SHP77 (cell line): ENCODE measurements at places on chromosomes 2 and 18.

- no peak for DNase-seq
Measured at GRCh38 chr2:192072261-192072660, 122.5 kb downstream of the TMEFF2 start.

DNA sequence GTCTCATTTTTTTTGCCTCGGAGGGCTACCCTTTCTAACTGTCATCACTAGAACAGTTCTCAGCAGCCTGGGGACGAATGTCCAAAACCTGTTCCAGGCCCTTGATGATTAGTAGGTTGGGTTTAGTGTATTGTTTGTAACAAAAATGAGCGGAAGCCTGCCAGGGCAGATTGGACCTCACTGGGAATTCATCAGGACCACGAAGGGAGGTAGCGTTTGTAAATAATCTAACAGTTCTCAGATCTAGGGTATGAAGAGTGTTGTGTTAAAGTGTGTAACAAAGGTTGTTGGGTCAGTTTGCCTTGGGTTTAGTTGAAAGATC, 799 bp downstream of the CEP68 start:
- DNase-seq, result no peak

DNA sequence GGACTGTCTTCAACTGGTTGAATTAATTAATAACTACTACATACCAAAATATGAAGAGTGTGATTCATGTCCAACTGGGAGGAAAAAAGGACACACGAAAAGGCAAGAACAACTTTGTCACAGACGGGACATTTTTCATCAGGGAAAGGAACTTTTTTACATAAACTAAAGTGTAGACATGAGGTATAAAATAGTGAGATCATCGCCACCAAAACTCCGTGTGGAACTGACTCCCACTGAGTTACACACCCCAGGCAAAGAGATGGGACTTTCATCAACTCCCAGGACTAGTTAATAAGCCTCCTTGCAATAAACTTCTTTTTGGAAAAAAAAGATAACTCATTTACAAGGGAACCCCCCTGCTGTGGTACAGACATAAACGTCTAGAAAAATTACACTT, 12.9 kb upstream of the NMI start:
- DNase-seq, result no peak

- DNase-seq, result no peak
Measured at GRCh38 chr2:11827547-11827946, 81.1 kb downstream of the LPIN1 start.

GRCh38 chr18:24488824-24489493, 28.5 kb downstream of the HRH4 start:
- no peak for DNase-seq

GRCh38 chr18:59697236-59697932, at the start of gene CCBE1:
CCBE1 (minus strand) TSS chr18:59697423.
- no peak for DNase-seq

- DNase-seq, result no peak
Measured at GRCh38 chr2:227597998-227598397, 695 bp upstream of the SCYGR2 start.

GRCh38 chr2:133266926-133267590, 301.2 kb downstream of the NCKAP5 start:
- peak; percentile 18 for DNase-seq

DNA sequence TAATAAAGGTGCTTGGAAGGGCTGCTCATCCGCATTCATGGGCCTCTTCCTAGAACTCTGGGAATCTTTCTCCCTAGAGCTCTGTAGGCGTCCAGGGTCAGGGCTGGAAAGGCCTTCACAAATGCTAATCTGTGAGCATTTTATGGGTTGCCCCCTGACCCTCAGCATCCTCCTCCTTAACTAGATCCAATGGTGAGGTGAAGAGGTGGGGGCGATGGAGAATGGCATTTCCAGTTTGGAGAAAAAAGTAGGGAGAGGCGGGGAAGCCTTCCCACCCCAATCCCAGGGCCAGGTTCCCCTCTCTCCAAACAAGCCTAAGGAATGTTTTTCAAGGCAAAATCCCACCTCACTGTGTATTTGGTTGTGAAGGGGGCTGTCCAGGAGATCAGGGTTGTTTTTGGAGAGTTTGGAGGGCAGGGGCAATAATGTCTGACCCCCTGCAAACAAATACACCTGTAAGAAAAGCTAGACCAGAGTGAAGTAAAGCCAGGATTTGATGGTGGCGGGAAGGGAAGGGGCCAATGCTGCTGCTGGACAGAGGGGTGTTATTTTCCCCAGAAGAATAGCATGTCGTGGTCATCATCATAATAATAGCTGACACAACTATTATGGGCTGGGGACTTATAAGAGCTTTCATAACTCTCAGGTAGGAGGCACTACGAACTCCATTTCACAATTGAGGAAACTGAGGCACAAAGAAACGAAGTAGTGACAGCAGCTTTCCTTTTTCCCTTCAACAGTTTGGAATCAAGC, 1.4 kb upstream of the MYCN start:
- no peak for DNase-seq

GRCh38 chr2:15173501-15173900, 387.6 kb downstream of the NBAS start:
- DNase-seq, result no peak

DNA sequence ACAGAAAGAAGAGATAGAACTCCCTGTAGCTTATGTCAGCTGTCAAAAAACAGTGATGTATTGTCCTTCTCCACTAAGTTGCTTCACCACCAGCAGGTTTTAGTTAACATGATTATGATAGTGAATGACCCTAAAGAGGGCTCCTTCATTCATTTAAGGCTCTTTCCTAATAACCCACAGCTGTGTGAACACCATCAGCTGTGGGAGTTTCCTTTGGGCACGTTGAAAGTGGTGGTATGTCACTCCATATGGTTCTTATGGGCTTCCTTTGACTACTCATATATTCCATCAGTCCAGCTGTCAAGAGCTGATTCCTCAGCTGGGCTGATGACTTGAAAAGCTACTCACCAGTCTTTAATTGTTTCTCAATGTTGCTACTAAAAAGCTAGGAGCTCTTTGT, 210.3 kb downstream of the UBE2E3 start:
- DNase-seq, result no peak

GRCh38 chr2:74864728-74865722, 31.1 kb downstream of the HK2 start:
- DNase-seq, result no peak

DNA sequence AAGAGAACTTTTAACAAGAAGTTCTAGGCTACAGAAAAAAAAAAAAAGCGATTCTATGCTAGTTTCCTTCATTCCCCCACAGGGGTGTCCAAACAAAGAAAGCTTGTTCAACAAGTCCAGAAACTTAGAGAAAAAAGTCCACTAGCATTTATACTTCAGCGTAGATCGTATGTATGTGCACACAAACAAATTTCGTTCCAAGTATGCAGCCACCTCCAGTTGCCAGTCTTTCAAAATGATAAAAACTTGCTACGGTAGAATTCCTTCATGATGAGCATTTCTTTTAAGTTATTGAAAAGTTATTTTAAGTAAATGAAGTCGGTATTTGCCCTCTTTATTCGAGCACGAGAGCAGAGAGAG, 3.7 kb upstream of the OTX1 start:
- no peak for DNase-seq

GRCh38 chr2:232951891-232952290, 61.2 kb downstream of the NGEF start:
- DNase-seq, result no peak

DNA sequence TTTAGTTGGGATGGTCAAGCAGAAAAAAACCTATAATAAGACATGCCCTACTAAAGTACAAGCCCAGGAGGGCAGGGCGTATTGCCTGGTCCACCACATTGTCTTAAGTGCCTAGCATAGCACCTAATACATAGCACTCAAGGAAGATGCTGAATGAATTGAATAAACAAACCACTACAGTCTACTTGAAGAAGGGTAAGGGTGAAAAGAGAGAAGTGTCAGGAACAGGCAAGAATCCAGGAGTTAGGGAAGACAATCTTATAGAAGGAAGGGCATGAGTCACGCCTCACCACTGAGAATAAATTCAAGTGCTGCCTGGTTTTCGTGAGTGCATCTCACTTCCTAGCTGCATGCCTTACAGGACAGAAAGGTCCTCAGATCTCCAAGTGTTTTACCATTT, 13.9 kb downstream of the SLC19A3 start:
- no peak for DNase-seq

DNA sequence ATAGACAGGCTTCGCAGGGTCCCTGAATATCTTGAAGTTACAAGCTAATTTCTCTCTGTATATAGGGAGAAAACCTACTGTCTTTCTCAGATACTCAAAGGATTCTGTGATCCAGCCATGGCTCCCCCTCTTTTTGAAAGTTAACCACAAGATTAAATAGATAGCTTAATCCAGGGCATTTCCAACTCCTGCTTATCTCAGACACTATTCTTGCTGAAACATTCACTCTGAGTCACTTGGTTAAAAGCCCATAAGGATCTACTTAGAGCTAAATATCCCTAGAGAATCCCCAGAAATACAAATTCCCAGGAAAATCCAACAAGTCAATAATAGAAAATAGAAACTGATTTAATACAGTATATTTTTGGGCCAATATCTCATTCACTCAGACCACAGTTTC, 179.1 kb upstream of the LYPD1 start:
- no peak for DNase-seq

GRCh38 chr2:236753606-236754270, 184.1 kb downstream of the ACKR3 start:
- no peak for DNase-seq

- DNase-seq, result peak; percentile 9
Measured at GRCh38 chr2:201233812-201234662, 26.3 kb upstream of the CASP8 start.

GRCh38 chr2:10784719-10785118, 27.9 kb downstream of the PDIA6 start:
- no peak for DNase-seq

DNA sequence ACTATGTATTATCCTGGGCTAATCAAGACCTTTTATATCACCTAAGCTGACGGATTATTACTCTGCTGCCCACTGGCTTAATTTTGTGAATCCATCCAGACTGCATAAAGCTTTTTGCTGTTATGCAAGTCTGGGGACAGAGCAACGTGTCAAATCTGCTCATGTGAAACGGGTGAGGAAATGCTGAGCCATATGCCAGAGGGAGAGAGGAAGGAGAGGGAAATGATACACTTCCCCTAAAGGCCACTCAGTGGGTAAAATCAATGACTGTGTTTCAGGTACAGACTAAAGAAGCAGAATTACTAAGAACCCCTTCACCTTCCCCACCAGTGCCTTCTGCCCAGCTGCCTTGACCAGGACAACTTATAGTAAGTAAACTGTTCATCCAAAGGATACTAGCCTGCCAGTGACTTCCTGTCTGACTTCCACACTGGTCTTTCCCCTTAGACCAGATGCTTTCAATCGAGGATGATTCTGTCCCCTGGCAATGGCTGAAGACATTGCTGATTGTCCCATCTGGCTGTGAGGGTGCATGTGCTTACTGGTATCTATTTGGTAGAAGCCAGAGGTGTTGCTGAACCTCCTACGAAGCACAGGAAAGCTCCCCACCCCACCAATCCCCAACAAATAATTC, 43.0 kb downstream of the STAT1 start:
- no peak for DNase-seq

DNA sequence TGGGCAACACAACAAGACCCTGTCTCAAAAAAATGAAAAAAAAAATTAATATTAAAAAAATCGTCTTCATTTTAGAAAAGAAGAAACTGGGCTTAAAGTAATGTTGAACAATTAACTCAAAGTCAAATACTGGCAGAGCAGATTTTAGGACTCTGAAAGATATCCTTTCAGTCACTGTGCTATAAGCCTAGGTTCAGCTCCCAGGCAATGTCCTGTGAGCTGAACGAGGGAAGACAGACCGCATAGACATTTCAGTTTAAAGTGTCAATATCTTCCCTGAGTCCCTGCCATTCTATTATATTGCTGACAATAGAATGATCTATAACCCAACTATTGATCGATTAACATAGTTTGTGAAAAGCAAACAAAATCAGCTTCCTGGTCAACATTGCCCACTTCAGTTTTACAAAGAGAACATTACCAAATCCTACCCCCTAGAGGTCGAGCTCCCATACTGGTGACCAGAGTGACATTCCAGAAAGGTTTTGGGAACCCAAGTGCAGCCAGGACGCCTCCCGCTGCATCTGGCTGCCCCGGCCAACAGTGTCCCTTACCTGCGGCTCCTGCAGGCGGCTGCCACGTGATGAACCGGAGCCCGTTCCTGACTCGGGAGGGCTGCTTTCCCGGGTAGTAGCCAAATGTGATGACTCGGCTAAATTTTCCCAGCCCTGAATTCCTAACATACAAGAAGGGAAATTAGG, 639 bp downstream of the MRO start:
- DNase-seq, result no peak

DNA sequence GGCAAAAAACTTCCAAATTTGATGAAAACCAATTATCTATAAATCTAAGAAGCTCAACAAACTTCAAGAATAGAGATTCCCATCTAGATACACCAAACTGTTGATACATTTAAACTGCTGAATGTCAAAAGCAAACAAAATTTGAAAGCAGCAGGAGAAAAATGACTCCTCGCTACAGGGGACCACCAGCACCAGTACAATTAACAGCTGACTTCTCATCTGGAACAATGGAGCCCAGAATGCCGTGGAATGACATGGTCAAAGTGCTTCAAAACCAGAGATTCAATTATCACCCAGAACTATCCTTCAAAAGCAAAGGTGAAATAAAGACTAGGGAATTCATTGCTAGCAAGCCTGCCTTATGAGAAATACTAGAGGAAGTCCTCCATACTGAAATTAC, 11.6 kb downstream of the SRSF7 start:
- DNase-seq, result no peak

DNA sequence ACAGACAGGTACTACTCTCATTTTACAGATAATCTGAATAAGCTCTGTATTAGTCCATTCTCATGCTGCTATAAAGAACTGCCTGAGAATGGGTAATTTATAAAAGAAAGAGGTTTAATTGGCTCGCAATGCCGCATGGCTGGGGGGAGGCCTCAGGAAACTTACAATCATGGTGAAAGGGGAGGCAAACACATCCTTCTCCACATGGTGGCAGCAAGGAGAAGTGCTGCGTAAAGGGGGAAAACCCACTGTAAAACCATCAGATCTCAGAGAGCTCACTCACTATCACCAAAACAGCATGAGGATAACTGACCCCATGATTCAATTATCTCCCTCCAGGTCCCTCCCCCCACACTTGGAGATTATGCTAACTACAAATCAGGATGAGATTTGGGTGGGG, 254.4 kb downstream of the KCNE4 start:
- no peak for DNase-seq

DNA sequence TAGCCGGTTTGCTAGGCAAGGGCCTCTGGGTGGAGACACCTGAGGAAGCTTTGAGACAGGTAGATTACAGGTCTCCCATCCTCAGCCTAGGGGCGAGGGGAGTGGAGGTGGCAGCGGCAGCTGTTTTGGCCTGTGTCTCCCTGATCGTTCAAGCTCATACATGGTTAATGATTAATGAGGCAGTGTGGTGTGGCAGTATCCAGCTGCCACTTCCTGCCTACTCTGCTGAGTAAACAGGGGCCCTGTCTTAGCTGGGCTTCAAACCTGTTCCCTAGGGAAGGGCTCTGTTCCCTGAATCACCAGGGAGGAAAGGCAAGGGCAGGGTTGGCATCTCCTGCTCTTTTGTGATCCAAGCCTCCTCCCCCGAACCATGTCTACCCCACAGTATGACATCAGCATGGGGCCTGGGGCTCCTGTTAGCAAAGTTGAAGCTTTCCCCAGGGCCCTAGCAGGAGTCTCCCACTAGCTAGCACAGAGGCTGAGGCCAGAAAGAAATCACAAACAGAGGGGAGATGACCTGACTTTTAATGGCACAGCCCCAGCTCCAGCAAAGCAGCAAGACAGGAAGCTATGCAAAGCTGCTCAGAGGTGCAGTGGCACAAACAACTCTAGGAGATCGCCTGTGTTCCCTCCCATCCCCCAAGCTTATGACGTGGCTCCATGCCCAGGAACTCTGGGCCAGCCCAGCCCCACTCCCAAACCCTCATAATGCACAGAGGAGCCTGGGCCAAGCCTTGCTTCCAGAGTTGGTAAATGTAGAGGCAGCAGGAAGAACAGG, 3.7 kb upstream of the TUBA4B start:
- DNase-seq, result peak; percentile 74
